Colonic mucosa (tissue), 4 donors: ENCODE measurements at places on chromosomes 3 and 15. TPM values are rescaled to one million over a fixed set of nuclear protein-coding genes. Genes with fewer than 3 reads are reported as not detected.

GRCh38 chr3:60192297-60193114 lies 1058.7 kb downstream of the FHIT start:
- no peak for DNase-seq

DNA sequence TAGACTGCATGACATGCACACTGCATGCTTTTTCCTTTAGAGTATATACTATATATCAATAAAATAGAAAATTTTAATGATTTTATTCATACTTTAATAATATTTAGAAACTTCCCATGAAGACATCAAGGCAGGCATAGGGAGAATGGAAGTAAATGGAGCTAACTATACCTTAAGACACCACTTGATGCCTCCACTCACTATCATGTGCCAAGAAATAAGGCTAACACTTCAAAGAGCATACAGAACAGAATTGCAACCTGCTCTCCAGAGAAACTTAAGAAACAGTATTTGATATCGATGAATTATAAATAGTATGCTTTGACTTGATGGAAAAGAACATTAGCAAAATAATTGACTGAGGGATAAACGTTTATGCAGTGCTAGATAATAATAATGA lies 192.6 kb upstream of the MBNL1 start:
- no peak for DNase-seq

GRCh38 chr3:128481438-128481942 lies 11.5 kb downstream of the GATA2 start:
- DNase-seq: no peak

DNA sequence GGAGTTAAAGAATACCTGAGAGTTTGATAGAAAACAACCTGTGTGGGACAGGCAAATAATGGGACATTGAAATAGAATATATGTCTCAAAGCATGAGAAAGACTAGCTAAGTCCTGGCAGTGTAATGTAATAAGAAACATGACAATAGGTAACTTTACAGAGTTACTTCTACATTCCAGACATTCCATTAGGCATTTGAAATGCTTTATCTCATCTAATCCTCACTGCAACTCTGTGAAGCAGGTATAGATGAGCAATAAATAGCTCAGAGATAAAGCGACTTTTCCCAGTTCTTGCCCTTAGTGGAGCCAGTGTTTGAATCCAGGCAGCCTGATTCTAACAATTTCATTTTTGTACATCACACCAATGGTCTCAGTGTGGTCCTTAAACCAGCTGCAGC lies 76.8 kb downstream of the CPNE4 start:
- no peak for DNase-seq

DNA sequence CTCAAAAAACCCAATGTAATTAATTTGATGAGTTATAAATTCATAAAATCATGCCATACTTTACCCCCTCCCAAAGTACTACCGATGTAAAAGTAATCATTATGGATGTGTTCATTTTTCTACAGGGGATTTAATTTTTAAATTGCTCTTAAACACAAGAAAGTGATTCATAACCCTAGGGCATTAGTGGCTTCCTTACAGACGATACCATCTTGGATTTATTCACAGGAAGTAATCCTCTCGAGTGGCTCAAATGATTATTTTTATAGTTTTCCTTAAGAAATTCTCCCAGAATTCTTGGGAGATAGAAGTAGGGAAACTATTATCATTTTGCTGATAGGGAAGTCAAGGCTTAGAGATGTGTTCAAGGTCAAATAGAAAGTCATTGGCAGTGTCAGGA lies 80.9 kb downstream of the PEX5L start:
- DNase-seq: no peak

GRCh38 chr3:120642368-120642948 lies 39.6 kb downstream of the HGD start:
- DNase-seq: no peak

DNA sequence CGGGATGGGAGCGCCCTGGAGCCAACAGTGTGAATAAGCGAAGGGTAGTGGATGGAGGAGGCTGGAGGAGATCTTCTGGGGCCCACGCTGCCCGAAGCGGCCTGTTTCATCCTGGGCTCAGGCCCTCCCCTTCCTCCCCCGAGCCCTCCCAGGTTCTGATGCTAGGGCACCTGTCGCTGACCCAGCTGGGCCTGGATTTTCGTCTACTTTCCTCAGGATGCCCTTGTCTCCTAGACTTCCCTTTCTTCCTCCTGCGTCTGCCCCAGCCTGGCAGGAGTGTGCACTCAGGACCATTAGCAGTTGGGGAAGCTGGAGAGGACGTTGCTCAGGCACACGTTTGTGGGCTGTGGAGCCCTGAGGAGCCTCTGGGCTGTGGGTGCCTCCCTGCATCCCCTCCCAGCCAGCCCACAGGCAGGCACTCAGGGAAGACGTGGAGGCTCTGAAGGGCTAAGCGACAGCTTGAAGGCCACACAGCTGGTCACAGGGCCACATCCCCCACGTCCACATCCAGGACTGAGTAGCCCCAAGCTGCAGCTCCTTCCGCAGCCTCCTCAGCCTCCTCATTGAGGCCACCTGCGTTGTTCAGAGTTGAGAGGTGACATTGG lies 23.9 kb upstream of the PIGZ start:
- no peak for DNase-seq

Gene SLC6A1
- total RNA-seq: 0.21 TPM

DNA sequence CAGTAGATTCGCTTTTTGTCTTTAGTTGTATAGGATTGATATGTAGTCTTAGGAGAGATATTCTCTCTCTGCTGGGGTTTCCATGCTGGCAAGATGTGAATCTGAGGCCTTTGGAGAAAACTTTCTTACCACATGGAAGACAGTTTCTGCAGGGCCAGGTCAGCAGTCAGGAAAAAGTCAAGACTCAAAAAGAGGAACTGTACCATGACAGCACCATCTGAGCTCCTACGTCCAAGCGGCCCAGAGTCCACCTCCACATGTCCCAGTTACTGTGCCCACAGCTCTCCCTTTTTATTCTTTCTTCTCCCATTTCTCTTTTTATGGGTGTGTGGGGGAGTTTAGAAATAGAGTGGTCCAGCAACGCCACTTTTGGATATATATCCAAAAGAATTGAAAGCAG lies 172.0 kb downstream of the MTHFS start:
- DNase-seq: no peak

GRCh38 chr15:48682942-48683651 lies 37.6 kb upstream of the FBN1 start:
- DNase-seq: peak; percentile 29

- no peak for DNase-seq
Observed at GRCh38 chr3:3066378-3066777, 43.8 kb downstream of the IL5RA start.

Gene PIF1
- 20.7 TPM for total RNA-seq

- peak; percentile 80 for DNase-seq
Observed at GRCh38 chr3:150761831-150762661, 923 bp downstream of the SIAH2 start.

DNA sequence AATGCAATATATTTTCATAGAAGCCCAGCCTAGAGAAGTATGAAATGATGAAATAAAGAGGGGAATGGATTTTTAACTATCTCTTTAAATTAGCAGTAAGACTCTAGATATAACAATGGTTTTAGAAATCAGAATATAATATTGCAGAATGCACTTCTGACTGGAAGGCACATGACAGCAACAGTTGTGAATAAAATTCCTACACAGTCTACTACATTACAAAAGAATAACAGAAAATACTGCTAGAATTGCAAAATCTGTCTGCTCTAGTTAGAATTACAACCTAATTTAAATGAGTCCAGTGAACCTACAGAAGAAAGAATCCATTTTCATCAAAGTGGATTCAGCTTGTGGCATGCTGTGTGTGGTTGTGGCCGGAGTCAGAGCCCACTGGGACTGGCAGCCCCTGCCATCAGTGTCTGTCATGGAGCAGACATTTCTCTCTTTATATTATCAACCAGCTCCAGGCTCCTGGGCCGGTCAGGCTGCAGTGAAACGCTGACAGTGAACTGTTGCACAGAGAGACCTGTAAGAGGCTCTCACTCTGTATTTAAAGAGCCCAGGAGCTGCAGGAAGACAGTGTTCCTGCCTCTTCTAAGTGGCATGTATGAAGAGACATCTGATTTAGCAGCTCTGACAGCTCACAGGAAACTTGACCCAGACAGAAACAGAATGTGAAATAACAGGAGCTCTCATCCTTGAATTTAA lies 1523.8 kb upstream of the CADM2 start:
- no peak for DNase-seq

- no peak for DNase-seq
Observed at GRCh38 chr15:90043530-90044010, 42.4 kb downstream of the ZNF710 start.

GRCh38 chr3:445960-446359 lies 249.4 kb downstream of the CHL1 start:
- DNase-seq: no peak

Gene CYP1A2
- not detected for total RNA-seq

GRCh38 chr3:149231871-149232270 lies 10.2 kb upstream of the CP start:
- DNase-seq: no peak

DNA sequence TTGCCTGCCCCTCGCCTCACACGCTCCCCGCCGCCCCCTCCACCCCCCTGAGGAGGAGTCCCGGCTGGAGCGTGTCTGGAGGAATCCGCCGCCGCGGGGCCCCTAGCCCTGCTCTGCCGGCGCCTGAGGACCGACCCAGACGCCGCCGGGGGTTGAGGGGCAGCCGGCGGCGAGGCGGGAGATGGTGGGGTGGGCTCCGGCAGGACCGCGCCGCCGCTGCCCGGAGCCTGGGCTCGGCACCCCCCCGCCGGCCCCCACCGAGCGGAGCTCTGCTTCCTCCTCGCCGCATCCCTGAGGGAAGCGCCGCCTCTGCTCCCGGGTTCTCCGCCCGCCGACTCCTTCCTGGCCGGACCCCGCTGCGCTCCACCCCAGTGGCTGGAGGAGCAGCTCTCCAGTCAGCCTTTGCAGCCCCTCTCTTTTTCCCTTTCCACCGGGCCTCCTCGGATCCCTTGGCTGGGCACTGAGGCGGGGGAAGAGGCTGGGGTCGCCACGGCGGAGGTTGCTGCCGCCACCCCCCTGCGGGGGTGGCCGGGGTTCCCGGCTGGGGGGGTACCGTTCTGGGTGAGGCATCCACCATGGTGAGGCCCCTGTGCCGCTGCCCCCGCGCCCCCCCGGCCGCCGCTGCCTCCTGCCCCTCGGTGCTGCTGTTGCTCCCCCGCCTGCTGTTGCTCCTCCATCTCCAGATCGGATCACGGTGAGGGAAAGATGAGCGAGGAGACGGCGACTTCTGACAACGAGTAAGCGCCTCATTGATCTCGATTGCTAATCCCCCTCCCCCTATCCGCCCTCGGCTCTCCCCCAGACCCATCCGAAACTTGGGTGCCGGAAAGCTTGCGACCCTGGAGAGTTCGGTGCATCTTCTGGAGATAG lies at the start of gene SPRED1:
SPRED1 (plus strand) TSS at position 356 of the 870 bp plus-strand sequence; CDS start at position 706, 350 bp downstream.
- DNase-seq: peak; percentile 70

Gene SST
- total RNA-seq: 31.6 TPM

Gene SCAANT1
- total RNA-seq: not detected

Gene CCR2
- 3.0 TPM for total RNA-seq

DNA sequence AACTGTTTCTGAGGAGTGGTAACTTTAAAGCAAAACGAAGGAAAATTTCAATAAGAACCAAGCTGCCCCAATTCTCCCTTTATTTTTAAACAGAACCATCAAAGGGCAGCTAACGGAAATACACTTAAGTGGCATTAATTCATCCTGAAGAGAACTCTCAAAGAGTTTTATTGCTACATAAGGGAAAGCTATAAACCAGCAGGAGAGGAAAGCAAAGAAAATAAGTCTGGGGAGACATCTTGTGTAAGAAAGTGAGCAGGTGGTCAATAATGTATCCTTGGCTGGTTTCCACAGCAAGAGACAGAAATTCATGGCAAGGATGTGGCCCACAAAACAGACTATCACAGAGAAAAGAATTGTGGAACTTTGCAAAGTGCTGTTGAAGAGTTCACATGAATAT lies 40.0 kb upstream of the CMSS1 start:
- no peak for DNase-seq

DNA sequence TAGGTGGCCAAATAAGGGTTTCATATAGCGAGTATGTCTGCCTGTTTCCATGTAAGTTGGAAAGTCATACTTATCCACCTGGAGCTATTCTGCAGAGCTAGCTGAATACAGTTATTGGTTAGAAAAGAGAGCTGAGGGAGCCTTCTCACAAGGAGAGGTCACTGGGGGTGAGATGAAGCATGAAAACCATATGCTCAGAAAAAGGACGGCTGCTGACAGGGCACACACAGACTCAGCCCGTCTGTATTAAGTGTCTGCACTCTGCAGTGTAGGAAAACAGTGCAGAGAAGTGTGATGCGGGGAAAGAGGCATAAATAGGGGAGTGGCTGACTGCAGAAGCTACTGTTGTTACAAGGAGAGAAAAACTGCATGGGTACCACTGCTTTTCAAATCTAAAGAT lies 58.2 kb downstream of the C3orf70 start:
- no peak for DNase-seq

- DNase-seq: no peak
Observed at GRCh38 chr3:141557961-141558706, 71.3 kb downstream of the RASA2 start.

DNA sequence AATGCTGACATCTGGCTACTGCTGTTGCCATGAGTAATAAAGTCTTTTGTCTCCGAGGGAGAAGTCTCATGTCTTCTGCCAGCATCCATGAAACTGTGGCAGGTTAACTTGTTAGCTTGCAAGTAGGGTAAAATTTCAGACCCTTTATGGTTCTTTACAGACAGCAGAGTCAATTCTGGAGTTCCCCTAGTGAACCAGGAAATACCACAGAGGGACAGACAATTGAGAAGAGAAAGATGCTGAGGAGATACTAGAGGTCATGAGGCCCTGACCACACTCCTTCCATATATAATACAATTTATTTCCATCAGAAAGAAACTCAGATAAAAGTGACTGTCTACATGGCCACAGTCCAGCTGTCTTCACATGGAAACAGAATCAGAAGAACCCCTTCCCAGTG lies 38.1 kb downstream of the NMNAT3 start:
- DNase-seq: no peak

Gene TMEM108
- total RNA-seq: 0.20 TPM

Gene GRM2
- total RNA-seq: 0.12 TPM

- DNase-seq: no peak
Observed at GRCh38 chr15:43896543-43896942, 69.7 kb downstream of the WDR76 start.

DNA sequence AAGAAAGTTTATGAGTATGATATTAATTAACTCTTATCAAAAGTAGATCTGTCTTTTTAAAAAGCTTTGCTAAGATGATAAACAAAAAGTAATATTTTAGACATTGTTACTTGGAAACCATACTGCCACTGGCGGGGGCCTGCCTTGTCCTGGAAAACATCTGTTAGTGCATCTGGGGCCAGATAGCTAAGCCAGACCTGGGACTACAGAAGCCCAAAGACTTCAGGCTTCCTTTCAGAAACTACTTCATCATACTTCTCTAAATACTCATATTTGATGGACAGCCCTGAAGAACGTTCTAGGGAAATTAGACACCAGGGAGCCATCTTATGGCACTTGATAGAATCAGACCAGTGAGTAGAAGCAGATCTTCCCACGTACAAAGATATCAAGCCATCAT lies 795.4 kb upstream of the SEMA6D start:
- DNase-seq: no peak

DNA sequence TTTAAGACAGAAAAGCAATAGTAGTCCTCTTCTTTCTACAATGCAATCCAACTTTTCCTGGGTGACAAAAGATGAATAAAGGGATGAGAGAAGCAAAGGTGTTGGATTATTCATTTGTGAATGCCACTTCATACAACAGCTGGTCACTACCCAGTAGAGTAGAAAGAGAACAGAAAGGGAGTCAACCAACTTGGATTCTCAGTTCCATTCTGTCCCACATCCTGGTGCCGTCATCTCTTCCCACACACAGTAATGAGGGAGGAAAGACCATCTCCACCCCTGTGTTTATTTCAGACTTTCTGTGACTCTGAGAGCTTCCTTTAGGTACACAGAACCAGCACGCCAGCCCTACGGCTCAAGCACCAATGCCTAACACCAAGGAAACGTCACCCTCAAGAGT lies 71.0 kb downstream of the FOXP1 start:
- DNase-seq: no peak
